ENCODE measurements at places on chromosomes 2 and 18.

DNA sequence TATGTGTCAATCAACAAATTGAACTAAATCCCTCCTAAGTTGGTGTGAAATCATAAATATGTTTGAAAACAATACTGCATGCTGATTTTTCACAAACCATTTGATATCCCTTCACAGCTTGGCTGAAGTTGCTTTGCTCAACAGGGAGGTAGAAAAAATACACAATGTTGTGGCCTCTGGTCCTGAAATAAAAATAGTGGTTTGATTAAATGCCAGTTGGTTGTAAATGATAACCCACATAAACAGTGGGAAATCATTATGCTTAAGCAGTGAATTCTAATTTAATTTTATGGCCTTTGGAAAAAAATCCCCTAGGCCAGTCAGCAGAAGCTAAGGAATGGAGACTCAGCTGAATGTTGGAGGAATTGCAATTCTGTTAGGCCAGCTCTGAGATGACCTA, 359.4 kb upstream of the CWC22 start:
- no peak for DNase-seq

DNA sequence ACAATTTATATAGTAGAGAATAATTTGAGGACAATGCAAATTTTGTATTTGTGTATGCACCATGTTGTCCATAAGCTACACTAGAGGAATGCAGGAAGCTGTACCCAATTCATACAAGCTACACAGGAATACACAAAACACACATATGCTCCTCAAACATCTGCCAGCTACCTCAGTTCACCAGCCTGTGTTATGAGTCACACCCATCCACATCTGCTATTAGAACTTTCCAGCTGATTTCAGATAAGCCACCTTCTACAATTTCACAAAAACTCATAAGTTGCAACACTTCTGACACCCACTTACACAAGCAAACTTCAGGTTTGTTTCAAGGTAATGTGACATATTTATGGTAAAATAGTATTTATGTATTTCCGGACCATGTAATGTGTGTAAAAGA, 438.9 kb downstream of the SATB2 start:
- DNase-seq = no peak

DNA sequence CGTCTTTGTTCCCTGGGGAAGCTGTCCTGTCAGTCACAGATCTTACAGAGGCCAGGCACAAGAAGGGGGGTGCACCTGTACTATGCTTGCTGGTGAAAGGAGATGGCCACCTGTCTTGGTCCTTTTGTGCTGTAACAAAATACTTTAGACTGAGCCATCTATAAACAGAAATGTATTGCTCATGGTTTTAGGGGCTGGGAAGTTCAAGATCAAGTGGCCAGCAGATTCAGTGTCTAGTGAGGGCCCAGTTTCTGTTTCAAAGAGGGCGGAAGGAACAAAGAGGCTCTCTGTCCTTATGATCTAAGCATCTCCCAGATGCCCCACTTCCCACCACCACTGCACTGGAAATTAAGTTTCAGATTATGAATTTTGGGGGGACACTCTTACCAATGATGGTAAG, 35.5 kb upstream of the RPL37A start:
- no peak for DNase-seq

DNA sequence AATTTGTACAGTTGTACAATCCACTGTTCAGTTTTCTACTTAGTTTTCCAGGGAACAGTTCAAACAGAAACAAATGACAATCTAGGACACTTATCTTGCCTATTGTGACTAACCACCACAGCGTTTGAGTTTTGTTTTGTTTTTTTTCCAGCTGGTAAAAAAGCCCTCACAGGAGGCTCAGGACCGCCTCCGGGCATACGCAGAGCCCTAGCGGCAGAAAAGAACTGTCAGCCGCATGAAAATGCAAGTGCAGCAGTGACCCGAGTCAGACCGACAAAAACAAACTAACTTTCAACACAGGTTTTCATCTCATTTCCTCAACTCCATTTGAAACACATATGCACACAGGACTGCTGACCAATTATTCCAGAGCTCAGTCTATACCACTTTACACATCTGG, 68.6 kb downstream of the STEAP3 start:
- peak; percentile 50 for DNase-seq

GRCh38 chr2:169185711-169186110, 116.3 kb downstream of the DHRS9 start:
- no peak for DNase-seq

GRCh38 chr2:96549967-96550786, 13.6 kb downstream of the ARID5A start:
- DNase-seq = no peak

GRCh38 chr18:77002496-77002895, 130.1 kb downstream of the MBP start:
- DNase-seq = no peak

GRCh38 chr2:222465746-222466145, 41.4 kb downstream of the SGPP2 start:
- DNase-seq = no peak

Measured in H4 (cell line).